Muscle of arm (tissue), 14 donors: ENCODE measurements at places on chromosomes 16 and 17.
A peak's percentile ranks its signal among the peaks of the same experiment; 100 is the strongest.

DNA sequence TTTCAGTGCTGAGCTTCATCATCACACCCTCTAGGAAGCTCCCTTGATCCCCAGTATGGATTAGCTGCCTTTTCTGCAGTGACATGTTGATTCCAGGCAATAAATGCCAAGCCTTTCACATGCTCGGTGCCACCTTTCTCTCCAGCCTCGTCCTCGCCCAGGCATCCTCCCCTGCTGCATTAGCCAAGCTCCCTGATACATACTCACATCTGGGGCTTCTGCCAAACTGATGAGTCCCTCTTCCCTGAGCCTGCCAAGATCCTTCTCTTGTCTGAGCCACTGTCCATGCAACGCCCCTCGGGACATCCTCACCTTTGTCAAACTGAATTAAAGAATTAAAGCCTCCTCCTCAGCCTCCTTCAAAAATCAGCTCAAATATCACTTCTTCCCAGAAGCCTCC lies 538.5 kb upstream of the CDH11 start:
- DNase-seq, result no peak

- no peak for DNase-seq
Observed at GRCh38 chr17:37211136-37211535, 164.6 kb upstream of the C17orf78 start.

DNA sequence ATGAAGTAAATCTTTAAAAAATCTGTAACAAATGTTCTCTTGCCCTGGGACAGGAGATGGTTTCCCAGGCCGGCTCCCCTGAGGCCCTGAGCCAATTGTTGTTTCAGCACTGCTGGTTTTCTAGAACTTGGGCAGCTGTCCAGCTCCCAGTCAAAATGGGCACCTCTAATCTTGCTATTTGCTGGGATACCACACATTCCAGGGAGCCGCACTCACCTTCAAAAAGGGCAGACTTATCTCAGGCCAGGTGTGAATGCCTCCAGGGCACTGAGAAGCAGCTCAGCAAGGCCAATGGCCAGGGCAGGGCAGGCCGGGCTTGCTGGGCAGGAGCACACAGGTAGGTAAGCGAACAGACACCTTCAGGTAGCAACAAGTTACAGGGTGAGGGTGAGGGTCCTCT lies 24.4 kb downstream of the TRIM16 start:
- DNase-seq, result no peak

DNA sequence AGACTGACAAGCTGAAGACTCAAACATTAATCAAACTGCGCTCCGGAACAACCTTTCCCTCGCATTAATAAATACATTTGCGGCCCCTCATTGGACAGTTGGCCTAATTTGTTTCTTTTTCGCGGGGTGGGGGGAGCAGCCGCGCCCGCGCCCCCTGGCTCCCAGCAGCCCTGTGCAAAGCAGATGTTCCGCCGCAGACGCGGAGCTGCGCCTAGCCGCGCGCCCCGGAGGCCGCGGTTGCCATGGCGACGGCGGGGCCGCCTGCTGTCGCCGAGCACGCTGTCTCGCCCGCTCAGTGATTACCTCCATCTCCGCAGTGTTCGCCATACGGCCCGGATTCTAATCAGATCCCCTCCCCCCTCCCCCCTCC lies 25.5 kb downstream of the COPZ2 start:
- DNase-seq, result no peak

DNA sequence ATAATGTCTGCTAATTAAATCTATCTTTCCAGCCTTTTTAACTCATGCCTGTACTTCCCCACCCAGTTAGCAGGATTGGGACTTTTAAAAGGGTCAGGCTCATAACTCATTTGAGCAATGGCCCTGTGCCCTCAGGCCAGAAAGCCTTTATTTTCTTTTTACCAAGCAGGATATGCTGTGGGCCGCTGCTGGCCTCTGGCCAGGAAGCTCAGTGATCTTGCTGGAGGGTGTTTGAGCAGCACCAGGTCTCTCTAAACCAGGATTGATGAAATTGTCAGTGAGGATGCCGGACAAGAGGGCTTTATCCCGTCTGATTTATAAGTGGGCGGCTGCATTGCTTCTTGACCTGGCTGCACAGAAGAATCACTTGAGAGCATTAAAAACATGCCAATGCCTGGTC lies 187.8 kb downstream of the RAB11FIP4 start:
- no peak for DNase-seq

DNA sequence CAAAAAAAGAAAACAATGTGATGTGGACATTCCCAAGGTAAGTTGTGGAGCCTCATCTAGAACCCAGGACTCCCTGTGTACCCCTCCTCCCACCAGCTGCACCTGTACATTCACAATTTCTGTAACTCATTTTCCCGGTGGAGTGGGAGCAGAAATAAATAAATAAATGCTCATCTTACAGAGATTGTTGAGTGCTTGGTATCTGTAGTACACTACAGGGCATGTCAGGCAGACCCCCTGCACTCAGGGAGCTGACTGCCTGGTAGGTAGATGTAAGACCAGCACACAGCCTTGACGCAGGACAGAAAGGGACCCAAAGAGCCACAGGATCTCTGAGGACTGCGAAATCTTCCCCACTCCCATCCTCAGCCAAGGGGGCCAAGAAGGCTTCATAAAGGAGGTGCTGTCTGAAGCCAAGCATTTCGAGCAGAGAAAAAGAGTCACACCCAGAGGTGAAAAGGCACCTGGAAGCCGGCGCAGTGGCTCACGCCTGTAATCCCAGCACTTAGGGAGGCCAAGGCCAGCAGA lies 6.5 kb downstream of the EIF1 start:
- no peak for DNase-seq

DNA sequence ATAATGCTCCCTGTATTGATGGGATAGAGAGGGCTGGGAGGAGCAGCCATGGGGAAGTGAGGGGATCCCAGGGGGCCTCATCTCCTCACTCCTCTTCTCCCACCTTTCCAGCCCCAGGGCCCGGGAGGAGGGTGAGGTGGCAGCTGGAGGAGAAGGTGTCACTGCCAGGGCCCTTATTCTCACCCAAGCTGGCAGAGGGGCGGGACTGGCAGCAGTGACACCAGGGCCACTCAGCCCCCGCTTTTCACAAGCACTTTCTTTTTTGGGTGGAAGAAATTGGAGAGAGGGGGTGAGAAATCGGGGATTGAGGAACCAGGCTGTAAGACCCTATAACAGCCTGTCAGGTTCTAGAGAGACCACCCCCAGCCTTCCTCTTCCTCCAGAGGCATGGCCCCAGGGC lies 2.4 kb upstream of the TBX21 start:
- no peak for DNase-seq

DNA sequence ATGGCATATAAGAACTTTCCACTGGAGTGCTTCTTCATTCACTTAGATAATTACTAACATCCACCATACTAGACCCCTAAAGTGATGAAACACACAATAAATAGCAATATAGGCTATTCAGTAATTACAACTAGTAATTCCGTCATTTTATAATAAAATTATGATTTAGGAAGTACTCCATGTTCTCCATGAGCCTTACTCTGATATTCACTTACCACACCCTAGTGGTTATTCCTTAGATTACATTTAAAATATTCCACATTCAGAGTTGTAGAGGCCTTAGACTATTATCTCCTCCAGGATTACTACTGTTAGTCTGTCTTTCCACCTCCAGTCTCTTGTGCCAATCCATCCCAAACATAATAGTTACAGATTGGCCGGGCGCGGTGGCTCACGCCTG lies 62.4 kb downstream of the STH start:
- no peak for DNase-seq

DNA sequence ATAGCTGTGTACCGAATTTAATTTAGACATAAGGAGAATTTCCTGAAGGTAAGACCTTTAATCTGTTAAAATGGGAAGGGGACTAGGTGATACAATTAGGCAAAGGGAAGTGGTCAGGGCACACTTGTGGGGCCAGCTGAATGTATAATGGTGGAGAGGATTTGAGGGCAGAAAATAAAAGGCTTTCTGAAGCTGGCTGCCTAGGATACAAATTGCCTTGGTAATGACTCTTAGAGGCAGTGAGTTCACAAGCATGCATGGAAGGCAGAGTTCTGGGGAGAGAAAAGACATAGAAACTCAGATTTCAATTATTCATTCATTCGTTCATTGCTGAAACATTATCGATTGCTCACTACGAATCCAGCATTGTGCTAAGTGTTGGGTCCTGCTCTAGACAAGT lies 12.4 kb upstream of the NFAT5 start:
- no peak for DNase-seq

- no peak for DNase-seq
Observed at GRCh38 chr16:4868535-4868934, 21.3 kb downstream of the UBN1 start.

DNA sequence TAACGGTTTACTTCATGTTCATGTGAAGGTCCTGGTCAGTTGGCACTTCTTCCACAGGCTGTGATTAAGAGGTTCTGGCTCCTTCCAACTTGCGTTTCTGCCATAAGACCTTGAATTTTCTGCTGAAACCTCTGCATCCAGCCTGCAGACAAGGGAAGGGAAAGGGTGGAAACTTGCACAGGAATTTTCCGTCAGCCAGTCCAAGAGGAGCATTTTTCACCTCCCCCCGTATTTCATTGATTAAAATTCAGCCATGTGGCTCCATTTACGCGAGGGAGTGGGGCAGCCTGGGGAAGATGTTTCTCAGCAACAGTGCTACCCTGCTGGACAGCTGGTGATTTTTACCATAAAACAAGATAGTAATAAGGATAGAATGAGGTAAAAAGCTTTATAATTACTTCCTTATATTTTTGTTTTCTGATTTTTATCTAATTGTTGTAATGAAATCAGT lies 101.5 kb upstream of the SMIM36 start:
- DNase-seq, result no peak

GRCh38 chr16:17470182-17470907 lies 415 bp downstream of the XYLT1 start:
- DNase-seq, result no peak

- DNase-seq, result no peak
Observed at GRCh38 chr17:41329279-41329948, 13.9 kb upstream of the KRTAP17-1 start.

DNA sequence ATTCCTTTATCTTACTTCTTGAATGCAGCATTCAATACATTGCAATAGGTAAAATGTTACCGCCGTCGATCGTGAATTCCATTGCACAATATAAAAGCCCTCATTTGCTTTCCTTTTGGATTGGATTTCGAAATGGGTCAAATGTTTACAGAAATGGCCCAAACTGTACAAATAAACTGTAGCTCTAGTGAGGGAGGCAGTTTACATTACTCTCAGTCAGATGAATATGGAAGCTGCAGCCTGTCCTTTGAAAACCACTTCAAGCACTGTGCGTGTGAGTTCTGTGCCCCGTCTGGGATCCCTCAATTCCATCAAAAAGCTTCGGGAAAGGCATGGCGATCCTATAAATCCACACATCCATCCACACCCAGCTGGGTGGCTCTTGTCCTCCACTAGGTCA lies 258.6 kb upstream of the FOXF1 start:
- DNase-seq, result no peak

DNA sequence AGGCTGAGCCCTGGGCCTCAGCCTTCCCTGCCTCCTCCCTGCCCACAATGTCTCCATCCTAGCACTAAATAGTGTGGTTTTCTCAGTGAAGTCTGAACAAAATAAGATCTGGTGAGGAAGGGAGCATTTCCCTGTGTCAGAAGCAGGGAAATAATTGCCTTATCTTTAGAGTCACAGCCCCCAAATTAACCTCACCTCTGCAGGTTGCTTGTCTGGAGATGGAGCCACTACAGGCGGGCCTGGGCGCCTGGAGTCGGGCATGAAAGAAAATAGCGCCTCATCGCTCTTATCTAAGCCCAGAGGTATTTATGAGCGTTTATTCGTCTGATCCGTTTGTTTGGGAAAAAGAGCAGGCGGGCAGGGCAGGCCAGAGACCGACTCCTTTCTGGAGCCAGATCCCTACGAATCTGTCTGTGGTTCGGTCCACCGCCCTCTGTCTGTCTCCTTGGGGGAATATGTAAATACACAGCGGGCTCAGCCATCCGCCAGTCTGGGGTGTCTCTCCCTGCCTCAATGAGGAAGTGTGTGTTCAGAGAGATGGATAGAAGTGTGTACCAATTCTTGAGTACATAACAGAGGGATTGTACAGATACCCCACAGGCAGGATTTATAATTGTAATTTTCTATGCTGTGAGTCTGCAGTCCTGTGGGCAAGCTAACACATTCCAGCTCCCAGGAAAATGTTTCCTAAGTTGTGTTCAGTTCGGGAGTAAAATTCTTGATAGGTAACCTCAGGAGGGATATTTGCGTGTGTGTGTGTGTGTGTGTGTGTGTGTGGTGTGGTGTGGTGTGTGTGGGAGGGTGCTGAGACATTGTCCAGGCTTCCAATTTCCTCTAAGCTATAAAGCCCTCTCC lies 4.3 kb downstream of the HOXB6 start:
- DNase-seq, result no peak

DNA sequence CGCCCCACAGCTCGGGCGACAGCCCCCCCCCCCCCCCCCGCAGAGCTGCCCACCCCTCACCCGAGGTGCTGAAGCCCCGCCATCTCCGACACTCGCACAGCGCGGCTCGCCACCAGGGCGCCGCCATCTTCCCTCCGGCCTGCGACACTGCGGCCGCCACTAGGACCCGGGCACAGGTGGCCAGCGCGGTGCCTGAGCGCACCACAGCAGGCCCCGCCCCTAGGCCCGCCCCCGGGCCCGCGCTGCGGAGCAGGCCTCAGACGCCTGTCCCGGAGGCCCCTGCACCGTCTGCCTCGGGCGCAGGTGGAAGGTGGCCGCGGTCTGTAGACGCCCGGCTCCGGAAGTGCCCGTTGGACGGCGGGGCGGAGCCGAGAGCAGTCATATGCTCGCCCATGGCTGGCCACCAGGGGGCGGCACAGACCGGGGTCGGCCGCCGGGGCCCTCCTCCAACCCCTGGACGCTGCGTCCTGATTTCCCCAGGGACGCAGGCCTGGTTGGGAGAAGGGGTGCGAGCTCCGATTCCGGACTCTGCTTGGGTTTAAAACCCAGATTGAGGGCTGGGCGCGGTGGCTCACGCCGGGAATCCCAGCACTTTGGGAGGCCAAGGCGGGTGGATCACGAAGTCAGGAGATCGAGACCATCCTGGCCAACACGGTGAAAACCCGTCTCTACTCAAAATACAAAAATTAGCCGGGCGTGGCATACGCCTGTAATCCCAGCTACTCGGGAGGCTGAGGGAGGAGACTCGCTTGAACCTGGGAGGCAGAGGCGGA lies at the start of gene MRPL38:
Gene MRPL38, minus strand, starts transcription at position 136 of the 773 bp plus-strand sequence. Its CDS starts 9 bp downstream, at position 127.
- peak; percentile 89 for DNase-seq

DNA sequence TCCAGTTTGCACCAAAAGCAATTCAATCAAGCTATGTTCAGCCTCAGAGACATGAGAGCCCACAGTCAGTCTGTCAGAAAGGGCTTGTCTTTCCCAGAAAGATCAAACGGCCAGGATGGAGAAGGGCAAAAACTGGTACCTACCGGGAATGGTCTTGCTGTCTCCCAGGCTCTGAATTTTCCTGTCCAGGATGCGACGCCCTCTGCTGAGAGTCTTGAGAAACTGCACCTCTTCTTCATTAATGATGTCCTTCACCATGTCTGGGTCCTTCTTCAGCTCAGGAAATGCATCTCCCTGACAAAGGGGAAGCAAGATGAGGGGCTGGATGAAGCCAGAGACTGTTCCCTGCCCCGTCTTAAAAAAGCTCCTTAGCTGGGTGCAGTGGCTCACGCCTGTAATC lies 15.8 kb upstream of the EXOSC6 start:
- no peak for DNase-seq

DNA sequence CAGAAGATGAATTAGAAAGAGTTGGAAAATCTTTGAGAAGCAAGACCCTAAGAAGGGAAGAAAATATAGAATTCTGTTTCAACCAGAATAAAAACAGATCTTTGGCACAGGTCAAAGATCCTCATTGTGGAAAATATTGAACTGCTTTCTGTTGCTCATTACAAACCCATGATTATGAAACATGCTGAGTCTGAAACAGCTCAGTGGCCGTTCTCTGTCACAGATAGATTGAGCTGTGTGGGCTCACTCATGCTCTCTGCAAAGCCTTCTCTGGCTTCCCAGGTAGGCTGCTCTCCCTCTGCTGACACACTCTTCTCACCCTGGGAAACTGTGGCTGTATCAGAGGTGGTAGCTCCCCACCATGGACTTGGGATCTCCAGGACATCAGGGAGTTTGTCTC lies 3.4 kb upstream of the KRT38 start:
- no peak for DNase-seq
